Left renal cortex interstitium (tissue), 4 donors: ENCODE measurements at places on chromosomes 11 and 22.

- no peak for DNase-seq
Measured at GRCh38 chr11:23453522-23453921, 593.2 kb upstream of the CCDC179 start.

GRCh38 chr11:46508360-46508759 is 85.5 kb downstream of the AMBRA1 start:
- DNase-seq = no peak

DNA sequence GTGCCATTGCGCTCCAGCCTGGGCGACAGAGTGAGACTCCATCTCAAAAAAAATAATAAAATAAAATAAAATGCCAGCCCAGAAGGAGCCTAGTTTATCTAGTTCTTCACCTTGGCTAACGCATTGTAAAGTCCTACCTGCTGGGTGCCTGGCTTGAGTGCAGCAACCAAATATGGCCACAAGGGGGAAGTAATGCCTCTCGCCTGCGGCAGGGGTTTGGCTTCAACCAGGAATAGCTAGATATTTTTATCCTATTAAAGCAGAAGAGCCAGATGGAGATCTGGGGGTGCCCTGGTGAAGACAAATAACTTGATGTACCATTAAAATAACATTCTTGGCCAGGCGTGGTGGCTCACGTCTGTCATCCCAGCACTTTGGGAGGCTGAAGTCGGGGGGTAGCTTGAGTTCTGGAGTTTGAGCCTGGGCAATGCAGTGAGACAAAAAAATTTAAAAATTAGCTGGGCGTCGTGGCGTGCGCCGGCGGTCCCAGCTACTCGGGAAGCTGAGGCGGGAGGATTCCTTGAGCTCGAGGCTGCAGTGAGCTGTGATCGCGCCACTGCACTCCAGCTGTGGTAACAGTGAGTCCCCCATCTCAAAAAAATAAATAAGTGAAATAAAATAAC is 20.6 kb upstream of the PLEKHB1 start:
- DNase-seq = no peak

DNA sequence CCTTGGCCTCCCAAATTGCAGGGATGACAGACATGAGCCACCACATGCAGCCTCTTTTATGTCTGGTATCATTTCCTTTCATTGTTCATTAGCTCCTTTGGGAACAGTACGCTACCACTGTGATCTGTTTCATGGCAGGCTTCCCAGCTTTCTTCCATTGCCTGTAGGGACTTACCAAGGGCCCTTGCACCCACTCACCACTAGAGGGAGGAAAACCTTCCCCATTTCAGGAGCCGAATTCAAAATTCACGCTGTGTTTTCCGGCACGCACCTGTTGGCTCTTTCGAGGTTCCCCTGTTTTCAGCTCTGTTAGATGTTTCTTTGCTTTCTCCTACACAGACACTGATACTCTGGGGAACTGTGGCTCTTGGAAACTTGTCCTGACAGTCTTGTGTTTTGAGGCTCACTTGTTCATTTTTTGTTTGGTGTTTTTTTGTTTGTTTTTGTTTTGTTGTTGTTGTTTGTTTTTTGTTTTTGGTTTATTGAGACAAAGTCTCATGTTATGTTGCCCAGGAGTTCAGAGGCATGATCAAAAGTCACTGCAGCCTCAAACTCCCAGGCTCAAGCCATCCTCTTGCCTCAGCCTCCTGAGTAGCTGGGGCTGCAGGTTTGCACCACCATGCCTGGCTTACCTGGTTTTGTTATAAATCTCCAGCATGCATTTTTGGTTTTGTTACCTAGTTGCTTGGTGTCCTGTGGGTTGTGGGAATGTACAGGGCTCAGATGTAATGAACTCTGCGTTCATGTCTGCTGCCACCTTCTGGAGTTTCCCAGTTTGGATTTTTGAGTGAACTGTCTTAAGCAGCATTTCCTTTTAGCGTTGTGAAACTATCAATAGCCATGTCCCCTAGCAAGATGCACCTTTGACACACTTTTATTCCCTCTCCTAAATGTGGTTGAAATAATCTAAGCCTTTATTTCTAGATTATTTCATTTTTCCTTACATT is 2.3 kb downstream of the KRTAP5-11 start:
- DNase-seq = no peak

DNA sequence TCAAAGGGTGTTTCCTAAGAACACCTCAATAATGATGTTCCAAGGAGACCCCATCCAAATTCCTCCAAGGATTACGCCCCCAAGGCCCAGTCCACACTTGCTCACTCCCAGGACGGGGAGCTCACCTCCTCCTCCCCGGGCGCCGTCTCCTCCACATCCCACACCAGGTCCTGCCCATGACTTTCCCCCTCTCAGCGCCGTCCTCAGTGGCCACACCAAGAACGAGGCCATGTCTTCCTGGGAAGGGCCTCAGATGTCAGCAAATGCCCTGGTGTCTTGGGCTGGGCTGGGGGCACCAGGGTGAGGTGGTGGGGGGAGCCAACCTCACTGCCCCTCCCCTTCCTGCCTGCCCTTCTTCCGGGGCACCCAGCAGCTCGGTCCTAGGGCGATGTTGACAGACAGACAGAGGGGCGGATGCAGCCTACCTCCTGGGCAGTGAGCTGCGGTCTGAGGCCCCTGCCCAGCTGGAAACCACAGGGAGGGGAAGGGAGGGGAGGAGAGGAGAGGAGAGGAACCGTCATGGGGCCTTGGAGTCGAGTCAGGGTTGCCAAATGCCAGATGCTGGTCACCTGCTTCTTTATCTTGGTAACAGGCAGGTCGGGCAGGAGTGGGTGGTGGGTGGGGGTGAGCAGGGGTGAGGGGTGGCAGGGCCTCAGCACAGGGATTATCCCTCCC is at the start of the genes C11orf21 and TSPAN32:
C11orf21 (minus strand) TSS at position 288 of the 675 bp plus-strand sequence; CDS start at position 178, 110 bp downstream.
TSPAN32 (plus strand) TSS at position 383 of the 675 bp plus-strand sequence; CDS start at position 520, 137 bp downstream.
- DNase-seq = no peak
